ENCODE measurements at places on chromosomes 6 and 20. TPM values are rescaled to one million over a fixed set of nuclear protein-coding genes. Genes with fewer than 3 reads are reported as not detected.

- no peak overlapping the region for H3K4me3 ChIP-seq
- no peak overlapping the region for H3K27ac ChIP-seq
- DNase-seq = no peak
- no peaks in the 10 kb centered on the region for H3K36me3 ChIP-seq
- H3K27me3 ChIP-seq = no peaks in the 10 kb centered on the region
Measured at GRCh38 chr20:10915815-10916214, 242.0 kb upstream of the JAG1 start.

- H3K4me1 ChIP-seq = no peaks in the 10 kb centered on the region
- no peak for DNase-seq
Measured at GRCh38 chr6:208364-208763, 83.9 kb upstream of the DUSP22 start.

- peaks cover 7% of the 10 kb centered on the region for H3K27me3 ChIP-seq
- no peak overlapping the region for H3K4me3 ChIP-seq
- H3K27ac ChIP-seq = no peak overlapping the region
- no peak for DNase-seq
- H3K4me1 ChIP-seq = no peaks in the 10 kb centered on the region
Measured at GRCh38 chr6:37347177-37347576, 6.6 kb upstream of the RNF8 start.

DNA sequence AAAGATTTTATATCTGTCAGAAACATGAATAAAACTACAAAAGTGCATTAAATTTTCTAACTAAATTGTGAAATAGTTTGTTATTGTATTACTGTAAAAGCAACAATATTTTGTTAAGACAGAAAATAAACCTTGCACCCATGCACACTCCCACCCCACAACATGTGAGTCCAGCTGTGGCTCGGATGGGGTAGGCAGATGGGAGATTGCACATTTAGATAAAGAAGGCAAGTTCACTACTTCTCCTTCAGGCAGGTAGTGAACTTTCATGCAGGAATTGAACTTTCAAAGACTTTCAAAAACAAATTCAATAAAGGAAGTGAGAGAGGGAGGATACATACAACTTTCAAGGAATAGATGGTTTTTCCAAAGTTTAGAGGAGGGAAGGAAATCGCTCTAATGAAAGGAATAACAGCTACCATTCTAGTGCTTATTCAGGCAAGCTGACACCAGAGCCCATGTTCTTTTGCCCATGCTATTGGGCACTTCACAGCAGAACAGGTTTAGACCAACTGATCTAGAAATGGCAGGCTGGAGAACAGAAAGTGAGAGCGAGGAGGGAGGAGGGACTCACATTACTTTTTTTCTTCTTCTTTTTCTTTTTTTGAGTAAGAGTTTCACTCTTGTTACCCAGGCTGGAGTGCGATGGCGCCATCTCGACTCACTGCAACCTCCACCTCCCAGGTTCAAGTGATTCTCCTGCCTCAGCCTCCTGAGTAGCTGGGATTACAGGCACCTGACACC, 28.5 kb downstream of the SF3B5 start:
- no peak overlapping the region for H3K4me3 ChIP-seq
- DNase-seq = no peak
- peaks cover 18% of the 10 kb centered on the region for H3K4me1 ChIP-seq
- H3K36me3 ChIP-seq = no peaks in the 10 kb centered on the region

DNA sequence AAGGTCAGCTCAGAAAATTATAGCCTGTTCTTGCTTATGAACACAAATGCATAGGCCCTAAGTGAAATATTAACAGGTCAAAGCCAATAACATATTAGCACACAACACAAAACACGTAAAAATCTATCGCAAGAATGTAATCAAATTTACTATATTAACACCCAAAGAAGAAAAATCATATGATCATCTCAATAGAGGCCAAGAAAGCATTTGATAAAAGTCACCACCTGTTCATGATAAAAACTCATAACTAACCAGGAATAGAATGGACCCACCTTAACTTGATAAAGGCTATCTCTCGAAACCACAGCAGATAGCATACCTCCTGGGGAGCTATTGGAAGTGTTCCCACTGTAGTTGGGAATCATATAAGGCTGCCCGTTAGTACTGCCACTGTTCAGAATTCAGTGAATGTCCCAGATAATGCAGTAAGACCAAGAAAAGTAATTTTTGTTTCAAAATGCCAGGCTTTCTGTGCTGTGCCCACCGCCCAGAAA, 21.6 kb downstream of the POFUT1 start:
- H3K27me3 ChIP-seq = no peaks in the 10 kb centered on the region
- H3K27ac ChIP-seq = no peak overlapping the region

DNA sequence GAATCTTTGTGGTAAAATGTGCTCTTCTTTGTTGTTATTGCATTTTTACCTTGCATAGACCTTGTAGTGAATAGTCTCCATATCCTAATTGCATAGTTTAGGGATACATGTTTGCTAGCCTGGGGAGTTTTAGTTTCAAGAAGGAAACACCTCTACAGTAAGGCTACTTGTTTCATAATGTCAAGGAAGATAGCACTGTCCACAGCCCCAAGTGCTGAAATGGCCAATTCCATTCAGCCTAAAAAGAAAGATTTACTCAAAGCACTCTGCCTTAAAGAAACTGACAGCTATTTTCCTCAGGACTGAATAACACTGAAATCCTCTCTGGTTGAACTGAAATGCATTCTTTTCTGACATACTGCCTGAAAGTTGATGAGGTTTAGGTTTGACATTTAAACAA, 2.6 kb downstream of the HCRTR2 start:
- H3K4me1 ChIP-seq = peaks cover 18% of the 10 kb centered on the region
- H3K27me3 ChIP-seq = peaks cover 69% of the 10 kb centered on the region
- H3K27ac ChIP-seq = no peak overlapping the region

DNA sequence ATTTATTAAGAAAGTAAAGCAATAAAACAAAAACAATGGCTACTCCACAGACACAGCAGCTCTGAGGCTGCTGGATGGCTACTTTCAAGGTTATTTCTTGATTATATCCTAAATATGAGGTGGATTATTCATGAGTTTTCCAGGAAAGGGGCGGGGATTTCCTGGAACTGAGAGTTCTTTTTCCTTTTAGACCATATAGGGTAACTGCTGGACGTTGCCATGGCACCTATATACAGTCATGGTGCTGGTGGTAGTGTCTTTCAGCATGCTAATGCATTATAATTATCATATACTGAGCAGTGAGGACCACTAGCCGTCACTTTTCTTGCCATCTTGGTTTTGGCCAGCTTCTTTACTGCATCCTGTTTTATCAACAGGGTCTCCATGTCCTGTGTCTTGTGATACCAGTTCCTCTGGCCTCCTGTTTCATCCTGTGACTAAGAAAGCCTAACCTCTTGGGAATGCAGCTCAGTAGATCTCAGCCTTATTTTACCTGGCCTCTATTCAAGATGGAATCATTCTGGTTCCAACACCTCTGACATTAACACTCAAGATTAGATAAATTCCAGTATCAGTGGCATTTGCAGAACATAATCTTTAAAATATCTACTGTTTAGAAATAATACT, 32.3 kb upstream of the TRDN start:
- no peak overlapping the region for H3K27ac ChIP-seq
- DNase-seq = no peak
- no peaks in the 10 kb centered on the region for H3K27me3 ChIP-seq
- H3K4me1 ChIP-seq = no peaks in the 10 kb centered on the region

- no peak overlapping the region for H3K27ac ChIP-seq
- H3K36me3 ChIP-seq = no peaks in the 10 kb centered on the region
- H3K4me3 ChIP-seq = no peak overlapping the region
- no peaks in the 10 kb centered on the region for H3K27me3 ChIP-seq
- peaks cover 10% of the 10 kb centered on the region for H3K4me1 ChIP-seq
Measured at GRCh38 chr20:48026981-48027592, 241.8 kb upstream of the SULF2 start.

DNA sequence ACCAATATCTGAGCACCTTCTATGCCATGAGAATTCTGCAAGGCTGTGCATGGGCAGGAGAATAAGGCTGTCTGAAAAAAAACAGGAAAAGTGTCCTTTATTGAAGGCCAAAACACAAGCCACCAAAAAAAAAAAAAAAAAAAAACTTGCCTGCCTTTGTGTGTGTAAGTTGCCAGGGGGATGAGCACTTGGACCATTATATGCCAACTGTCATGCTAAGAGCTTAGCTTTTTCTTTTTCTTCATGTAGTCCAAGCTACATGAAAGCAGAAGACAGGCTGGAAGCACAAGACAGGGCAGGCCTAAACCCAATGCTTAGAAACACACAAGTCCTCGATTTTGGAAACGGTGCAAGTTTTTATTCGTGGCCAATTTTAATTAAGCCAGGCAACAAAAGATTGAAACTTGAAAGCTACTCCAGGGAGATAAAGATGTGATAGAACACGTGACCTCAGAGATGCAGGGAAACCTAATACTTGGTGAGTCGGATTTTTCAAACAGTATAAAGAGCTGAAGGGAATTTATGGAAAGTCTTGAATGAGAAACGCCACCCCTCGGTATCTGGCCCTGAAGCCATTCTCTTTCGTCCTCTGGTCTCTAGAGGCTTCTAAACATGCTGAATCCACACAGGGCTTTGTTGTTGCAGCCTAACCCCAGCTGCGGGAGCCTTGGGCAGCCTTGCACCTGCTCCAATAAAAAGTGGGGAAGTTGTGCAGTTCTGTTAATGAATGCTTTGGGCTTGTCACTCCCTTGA, 8.6 kb downstream of the BMP7 start:
- H3K27me3 ChIP-seq = peaks cover 42% of the 10 kb centered on the region
- peaks cover 74% of the 10 kb centered on the region for H3K4me1 ChIP-seq
- no peaks in the 10 kb centered on the region for H3K36me3 ChIP-seq

GRCh38 chr20:54606380-54606779, 131.0 kb downstream of the DOK5 start:
- no peaks in the 10 kb centered on the region for H3K27me3 ChIP-seq
- H3K4me3 ChIP-seq = no peak overlapping the region
- no peaks in the 10 kb centered on the region for H3K36me3 ChIP-seq
- no peak overlapping the region for H3K27ac ChIP-seq

DNA sequence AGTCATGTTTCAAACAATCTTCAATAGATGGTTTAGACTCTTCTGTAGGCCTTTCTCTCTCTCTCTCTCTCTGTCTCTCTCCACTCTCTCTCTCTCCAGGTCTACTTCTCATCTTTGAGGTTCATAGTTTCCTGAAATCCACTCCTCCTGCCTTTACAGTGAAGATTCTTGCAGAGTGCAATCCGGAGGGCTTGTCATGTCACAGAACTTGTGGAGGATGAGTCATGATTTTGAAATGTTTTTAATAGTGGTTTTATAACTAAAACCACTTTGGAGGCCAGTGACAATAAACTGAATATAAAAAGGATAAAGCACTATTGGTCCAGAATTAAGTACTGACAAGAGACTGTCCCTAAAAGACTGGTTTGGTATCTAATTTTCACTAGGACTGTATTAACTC, 156.3 kb downstream of the KIF6 start:
- no peak overlapping the region for H3K4me3 ChIP-seq
- no peaks in the 10 kb centered on the region for H3K36me3 ChIP-seq
- DNase-seq = no peak
- no peak overlapping the region for H3K27ac ChIP-seq
- no peaks in the 10 kb centered on the region for H3K27me3 ChIP-seq

- no peak overlapping the region for H3K4me3 ChIP-seq
- no peak for DNase-seq
- no peaks in the 10 kb centered on the region for H3K27me3 ChIP-seq
- H3K27ac ChIP-seq = no peak overlapping the region
- H3K4me1 ChIP-seq = peaks cover 6% of the 10 kb centered on the region
- H3K36me3 ChIP-seq = peaks cover 1% of the 10 kb centered on the region
Measured at GRCh38 chr6:43219119-43219518, 10.2 kb downstream of the DNPH1 start.

DNA sequence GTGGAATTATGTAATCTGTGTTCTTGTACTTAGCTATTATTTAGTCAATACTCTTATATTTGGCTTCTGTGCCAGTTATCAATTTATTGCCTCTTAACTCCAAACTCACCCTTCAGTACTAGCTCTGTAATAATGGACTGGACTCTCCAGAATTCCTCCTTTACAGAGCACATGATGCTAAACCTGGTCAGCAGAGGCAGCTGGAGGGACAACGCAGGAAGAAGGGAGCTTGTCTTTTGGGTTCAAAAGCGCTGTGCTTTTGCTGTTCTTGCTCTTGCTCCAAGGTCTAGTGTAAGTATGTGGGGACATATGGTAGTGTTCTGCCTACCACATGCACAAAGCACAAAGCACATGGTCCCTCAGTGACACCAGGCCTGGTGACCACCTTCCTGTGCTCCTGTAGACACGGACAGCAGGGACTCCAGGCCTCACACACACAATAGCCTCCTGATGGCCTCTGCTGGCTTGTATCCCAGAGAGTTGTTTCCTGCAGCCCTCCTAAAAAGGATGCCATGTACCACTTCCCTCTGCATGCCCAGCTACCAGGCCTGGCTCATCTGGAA, 46.1 kb downstream of the CHD6 start:
- H3K4me1 ChIP-seq = peaks cover 33% of the 10 kb centered on the region
- H3K27ac ChIP-seq = no peak overlapping the region
- no peak overlapping the region for H3K4me3 ChIP-seq
- H3K36me3 ChIP-seq = peaks cover 6% of the 10 kb centered on the region

GRCh38 chr20:40565001-40565681, 123.9 kb downstream of the MAFB start:
- no peak for DNase-seq
- H3K27ac ChIP-seq = no peak overlapping the region
- H3K4me3 ChIP-seq = no peak overlapping the region
- peaks cover 3% of the 10 kb centered on the region for H3K27me3 ChIP-seq
- H3K4me1 ChIP-seq = no peaks in the 10 kb centered on the region

DNA sequence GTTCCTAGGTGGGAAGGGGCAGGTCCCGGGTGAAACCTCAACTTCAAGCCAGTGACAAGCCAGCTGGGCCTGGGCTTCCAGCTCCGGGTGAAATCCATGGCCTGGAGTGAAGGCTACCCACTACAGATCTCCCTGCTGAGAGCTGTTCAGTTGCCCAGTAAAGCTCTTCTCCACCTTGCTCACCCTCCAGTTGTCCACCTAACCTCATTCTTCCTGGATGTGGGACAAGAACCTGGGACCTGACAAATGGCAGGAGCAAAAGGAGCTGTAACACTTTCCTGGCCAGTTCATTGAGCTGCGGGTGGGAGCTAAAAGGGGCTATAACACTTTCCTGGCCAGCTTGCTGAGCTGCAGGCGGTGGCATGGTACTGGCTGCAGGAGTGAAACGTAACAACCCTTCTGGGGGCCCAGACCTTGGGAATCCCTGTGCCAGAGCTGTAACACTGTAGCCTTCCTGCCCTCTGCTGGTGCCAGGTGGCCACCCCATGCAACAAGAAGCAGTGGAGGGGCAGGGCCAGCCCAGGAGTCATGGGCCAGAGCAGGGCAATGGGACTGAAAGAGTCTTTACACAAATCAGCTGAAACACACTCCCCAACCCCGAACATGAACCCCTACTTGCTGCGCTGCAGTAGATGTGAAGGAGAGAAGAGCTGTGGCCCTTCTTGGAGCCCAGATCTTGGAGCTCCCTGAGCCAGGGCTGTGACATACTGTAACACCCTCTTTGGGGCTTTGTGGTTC, 3.6 kb upstream of the HINT3 start:
- peaks cover 3% of the 10 kb centered on the region for H3K4me1 ChIP-seq
- no peak overlapping the region for H3K27ac ChIP-seq
- H3K4me3 ChIP-seq = peak overlapping the region; percentile 47
- H3K27me3 ChIP-seq = peaks cover 34% of the 10 kb centered on the region
- H3K36me3 ChIP-seq = no peaks in the 10 kb centered on the region
- no peak for DNase-seq

GRCh38 chr6:26400626-26401025, 1.4 kb upstream of the BTN3A1 start:
- peaks cover 34% of the 10 kb centered on the region for H3K4me1 ChIP-seq
- H3K36me3 ChIP-seq = peaks cover 2% of the 10 kb centered on the region
- no peak for DNase-seq
- H3K27me3 ChIP-seq = no peaks in the 10 kb centered on the region
- H3K4me3 ChIP-seq = no peak overlapping the region

ADGRF4 gene
- total RNA-seq = not detected

LY6G5B gene
- 24.2 TPM for total RNA-seq

TMEM217 gene
- 0.82 TPM for total RNA-seq

IPCEF1 gene
- 0.28 TPM for total RNA-seq

All from neural crest cell (in vitro differentiated cells).